ENCODE measurements at places on chromosomes 1 and 21.

GRCh38 chr1:10324627-10325026 is 74.2 kb upstream of the PGD start:
- no peak for DNase-seq

DNA sequence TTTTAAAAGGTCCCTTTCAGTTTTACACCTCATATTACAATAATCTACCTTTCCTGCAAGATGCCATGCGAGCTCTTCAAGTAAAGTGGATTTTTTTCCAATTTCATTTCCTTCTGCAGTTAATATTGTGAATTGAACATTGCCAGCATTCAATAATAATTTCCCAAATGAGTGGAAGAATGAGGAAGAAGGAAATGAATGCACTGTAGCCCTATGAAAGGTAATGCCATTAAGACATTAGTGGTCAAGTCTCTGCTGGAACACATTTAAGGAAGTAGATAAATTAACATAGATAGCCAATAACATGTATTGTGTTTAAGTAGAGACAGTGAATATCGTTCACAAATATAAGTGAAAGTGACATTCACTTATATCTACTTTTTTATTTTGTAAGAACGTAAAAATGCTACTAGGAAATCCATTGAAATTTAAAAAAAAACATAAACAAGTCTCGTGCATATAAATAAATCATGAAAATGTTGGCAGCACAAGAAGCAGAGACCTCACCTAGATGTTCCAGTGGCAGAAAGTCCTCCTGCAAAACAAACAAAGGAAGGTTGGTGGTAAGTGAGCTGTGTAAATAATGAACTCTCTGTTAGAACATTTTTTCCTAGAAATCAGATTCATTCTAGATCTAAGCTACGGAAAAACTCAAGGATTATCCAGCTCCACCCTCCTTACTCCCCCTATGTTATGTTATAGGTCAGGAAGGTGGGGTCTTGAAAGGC is 17.7 kb downstream of the FCRL3 start:
- no peak for DNase-seq

- no peak for DNase-seq
Measured at GRCh38 chr1:30317921-30318320, 405.5 kb downstream of the MATN1 start.

- no peak for DNase-seq
Measured at GRCh38 chr1:209876078-209876800, 48.5 kb downstream of the UTP25 start.

DNA sequence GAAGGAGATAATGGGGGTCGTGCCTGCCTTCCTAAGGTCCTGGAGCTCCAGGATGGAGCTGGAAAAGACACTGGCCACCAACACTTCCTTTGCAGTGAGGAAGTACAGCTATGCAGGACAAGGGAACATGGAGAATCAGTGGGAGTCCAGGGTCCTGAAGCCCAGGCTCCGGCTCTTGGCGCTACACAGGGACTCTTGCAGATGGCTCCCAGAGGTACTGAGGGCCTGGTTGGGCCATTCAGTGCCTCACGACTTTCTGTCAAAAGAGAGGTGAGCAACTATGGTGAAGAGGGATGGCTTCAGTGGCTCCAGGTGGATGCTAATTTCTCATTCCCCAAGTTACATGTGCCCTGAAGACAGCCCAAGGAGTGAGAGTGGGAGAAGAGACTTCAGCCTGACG is 1.8 kb upstream of the ETNK2 start:
- DNase-seq = no peak

- DNase-seq = no peak
Measured at GRCh38 chr21:31145274-31145673, 107.0 kb upstream of the KRTAP19-8 start.

DNA sequence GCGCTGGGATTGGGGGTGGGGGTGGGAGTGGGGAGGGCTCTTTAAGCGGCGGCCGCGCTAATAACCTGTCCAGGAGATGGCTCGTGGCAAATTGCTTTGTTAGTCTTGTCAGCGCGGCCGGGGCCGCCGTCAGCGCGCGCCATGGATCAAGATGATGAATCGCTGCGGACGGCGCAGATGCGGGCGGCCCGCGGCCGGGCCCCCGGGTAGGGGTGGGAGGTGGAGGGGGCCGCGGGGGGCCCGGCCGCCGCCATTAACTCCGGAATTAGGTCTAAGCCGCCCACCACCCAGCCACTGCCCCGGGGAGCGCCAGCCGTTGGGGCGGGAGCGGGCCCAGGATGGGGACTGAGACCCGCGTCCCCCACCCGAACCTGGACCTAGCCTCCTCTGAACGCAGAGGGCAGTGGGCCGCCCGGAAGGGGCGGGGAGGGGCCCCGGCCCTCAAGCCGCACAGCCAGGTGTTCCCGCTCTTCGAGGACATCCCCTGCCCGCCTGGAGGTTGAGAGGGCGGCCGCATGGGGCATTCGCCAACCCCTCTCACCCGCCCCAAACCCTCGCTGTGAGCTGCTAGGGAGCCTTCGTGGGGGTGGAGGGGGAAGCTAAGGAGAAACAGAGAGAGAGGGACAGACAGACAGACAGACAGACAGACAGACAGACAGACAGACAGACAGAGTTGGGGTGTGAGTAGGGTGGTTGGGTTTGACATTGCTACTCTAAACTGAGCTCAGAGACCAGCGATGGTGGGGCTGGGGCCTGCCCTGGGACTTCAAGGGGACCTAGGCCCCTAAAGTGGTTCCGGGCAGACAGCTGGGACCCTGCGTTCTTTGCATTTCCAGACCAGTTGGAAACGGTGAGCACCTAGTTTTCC is 3.8 kb upstream of the DMBX1 start:
- no peak for DNase-seq

DNA sequence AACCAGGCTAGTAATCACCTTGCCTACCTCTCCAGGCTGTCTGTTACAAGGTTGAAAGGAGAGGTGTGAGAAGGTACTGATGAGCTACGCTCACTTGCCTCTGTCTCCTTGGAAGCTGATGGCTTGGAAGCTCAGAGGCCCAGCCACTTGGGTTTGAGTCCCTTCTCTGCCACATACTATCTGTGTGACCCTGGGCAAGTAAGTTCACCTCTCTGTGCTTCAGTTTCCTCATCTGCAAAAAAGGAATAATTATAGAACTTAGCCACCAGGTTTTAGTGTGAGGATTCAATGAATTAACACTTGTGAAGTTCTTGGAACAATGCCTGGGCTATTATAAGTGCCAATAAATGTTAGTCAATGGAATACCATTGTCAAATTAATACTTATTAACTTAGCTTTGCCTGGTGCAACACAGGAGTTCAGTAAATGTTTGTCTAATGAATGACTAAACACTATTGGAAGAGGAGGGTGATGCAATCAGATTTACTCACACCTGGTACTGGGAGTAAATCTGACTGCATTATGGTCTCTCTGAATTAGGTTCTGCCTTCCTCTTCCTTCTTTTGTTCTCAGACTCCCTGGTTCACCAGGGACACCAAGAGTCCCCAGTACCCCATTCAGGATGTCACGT is 55.5 kb downstream of the TRABD2B start:
- DNase-seq = no peak

GRCh38 chr1:176843352-176844297 is 320.9 kb downstream of the ASTN1 start:
- DNase-seq = no peak

DNA sequence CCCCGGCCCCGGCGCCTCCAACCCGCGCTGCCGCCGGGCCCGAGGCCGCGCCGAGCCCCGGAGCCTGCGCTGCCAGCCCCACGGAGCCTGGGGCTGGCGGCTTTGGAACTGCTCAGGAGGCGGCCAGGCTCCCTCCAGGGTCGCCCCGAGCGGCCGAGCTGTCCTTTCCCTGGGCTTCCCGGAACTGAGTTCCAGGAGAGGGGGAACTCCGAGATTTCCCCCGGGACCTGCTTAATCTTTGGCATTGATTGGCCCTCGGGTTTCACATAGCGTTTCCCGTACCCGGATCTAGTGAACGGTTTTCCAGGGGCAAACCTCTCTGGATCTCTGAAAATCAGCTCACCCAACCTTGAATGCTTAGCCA is 504 bp downstream of the H6PD start:
- no peak for DNase-seq

DNA sequence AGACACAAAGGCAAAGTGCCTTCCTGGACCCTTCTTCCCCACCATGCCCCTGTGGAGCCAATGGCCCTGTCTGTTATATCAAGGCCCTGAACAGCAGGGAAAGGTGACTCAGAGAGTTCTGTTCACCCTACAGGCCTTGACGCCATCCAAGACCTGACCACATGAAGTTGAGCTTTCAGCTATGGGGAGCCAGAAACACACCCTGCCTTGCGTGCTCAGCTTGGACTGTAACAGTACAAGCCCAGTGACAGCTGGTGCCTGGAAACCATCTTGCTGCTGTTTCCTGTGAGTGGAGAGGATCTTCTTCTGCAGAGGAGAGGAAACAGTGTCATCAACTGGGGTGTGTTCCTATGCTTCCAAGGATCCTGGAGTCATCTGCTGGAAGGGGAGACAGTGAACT is 165.0 kb upstream of the IRF2BP2 start:
- DNase-seq = no peak

GRCh38 chr1:217712925-217713597 is 81.9 kb downstream of the SPATA17 start:
- no peak for DNase-seq

- no peak for DNase-seq
Measured at GRCh38 chr1:101938681-101939080, 58.0 kb downstream of the OLFM3 start.

GRCh38 chr21:36579898-36580297 is 100.0 kb upstream of the CLDN14 start:
- DNase-seq = no peak

DNA sequence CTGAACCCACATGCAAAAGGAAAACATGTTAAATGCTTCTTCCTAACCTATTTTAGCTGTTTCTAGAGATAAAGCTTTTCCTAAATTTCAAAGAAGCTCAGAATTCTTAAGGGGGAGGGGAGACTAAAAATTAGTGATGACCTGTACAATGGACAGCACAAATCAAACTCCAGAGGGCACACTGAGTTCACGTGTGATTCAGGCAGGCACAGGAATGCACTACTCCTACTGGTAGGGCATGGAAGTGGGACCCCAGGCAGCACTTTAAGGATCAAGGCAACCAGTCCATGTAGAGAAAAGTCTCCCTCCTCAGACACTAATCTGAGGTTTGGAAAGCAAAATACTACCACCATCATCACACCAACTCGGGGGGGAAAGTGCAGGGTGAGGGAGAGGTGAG is 31.3 kb upstream of the CLCA4 start:
- no peak for DNase-seq

- DNase-seq = no peak
Measured at GRCh38 chr1:80450711-80451110, 1350.0 kb upstream of the ADGRL2 start.

GRCh38 chr21:26835027-26835713 is 10.0 kb downstream of the ADAMTS1 start:
- DNase-seq = no peak

- no peak for DNase-seq
Measured at GRCh38 chr1:45246760-45247159, 40.4 kb upstream of the ZSWIM5 start.

GRCh38 chr1:26006710-26007109 is 8.8 kb upstream of the PAFAH2 start:
- no peak for DNase-seq

DNA sequence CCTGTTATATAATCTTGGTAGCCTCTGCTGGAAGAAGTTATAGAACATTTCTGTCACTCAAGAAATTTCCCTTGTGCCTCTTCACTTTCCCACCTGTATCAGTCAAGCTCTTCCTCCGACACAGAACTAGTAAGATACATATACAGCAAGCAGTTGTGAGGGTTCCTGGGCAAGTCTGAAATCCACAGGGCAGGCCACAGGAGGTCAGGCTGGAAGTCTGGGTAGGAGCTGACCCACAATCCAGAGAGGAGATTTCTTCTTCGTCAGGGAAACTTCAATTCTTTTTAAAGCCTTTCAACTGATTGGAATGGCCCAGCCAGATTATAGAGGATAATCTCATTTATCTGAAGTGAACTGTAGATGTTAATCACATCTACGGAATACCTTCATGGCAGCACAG is 96.4 kb upstream of the FMN2 start:
- no peak for DNase-seq

- peak; percentile 85 for DNase-seq
Measured at GRCh38 chr21:34889320-34889675, 159.8 kb downstream of the RUNX1 start.

DNA sequence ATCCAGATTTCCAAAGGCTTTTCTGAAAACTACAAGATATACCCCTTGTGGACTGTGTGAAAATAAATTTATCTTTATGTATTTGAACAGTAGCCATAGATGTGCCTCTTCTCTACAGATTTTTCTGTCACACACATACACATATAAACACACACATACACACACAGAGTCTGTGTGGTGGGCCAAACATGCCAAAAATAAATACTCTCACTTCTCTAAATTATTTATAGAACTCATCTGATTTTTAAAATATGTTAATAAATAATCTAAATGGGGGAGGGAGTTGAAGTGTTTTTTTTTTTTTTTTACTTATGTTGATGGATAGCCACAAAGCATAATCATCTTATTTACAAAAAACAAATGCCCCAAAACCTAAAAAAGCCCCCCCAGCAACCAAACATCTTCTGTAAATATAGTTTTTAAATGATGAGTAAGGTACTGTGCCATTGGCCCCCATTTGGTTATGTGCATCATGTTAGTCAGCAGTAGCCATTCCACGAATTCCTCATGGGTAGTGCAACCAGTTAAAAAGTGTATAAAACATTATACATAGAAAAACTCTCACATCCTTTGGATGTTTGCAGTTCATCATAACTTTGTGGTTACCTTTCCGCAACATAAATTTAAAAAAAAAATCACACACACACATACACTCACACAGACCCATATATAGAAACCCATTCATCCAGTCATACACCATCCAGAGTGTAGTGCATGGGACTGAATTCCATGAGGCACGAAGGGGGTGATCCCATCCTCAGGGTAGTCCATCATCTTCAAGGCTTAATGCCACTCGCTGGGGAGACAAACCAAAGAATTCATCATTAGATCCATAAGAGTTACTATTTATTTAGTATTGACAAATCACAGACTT is 8.2 kb upstream of the MAGOH start:
- DNase-seq = no peak

DNA sequence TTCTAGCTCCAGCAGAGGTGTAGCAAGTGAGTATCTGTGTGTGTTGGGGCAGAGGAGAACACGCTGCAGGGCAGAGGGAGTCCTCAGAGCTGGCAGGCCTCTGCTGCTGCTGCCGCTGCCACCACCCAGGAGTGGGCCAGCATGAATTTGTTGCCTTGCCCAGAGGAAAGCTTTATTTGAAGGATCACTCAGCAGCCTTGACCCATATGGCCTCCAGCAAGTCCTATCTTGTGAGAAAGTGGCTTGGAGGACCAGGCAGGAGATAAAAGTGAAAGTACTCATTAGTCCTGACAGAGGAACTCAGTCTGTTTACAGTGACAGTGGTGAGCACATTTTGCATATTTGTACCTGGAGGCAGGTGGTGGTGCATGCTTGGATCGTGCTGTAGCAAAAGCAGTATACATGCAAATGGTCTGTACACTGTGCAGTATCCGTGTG is 3.1 kb downstream of the TRAF5 start:
- DNase-seq = no peak

- DNase-seq = no peak
Measured at GRCh38 chr1:206924592-206925105, 2.9 kb upstream of the FCMR start.

GRCh38 chr21:15221799-15222386 is 157.1 kb upstream of the NRIP1 start:
- DNase-seq = peak; percentile 75

DNA sequence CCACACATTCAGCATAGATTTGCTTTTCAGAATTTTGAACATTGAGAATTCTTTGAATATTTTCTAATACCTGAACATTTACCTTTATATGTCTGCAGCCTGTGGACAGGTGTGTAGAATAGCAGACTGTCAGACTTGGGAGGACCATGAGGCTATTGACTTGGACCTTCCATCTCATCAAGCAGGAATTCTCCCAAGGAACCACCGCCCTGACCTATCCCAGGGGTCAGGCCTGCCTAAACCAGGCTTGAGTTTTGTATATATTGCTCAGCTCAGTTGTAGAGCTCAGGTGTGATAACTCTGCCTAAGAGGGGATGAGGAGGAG is 53.2 kb downstream of the RUNX1 start:
- DNase-seq = no peak

Data from upper lobe of right lung (tissue), 1 donor.